ENCODE measurements at places on chromosomes 4 and X.

DNA sequence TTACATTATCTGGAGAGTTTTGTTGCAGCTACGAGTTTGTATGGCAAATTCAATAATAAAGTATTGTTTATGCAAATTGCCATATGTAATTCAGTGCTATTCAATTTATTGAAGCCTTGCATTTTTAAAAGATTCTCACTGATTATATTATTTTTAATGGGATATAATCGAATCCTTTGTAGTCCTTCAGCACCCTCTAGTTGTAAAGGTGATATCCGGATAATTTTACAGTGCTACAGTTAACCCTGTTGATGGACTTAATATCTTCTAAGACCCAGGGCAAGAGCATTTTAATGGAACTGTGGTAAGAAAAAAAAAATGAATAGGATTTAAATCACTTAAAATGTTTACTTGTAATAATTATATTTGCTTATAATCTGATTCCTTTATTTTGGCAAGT is 48.5 kb upstream of the GRIA2 start:
- DNase-seq = no peak

DNA sequence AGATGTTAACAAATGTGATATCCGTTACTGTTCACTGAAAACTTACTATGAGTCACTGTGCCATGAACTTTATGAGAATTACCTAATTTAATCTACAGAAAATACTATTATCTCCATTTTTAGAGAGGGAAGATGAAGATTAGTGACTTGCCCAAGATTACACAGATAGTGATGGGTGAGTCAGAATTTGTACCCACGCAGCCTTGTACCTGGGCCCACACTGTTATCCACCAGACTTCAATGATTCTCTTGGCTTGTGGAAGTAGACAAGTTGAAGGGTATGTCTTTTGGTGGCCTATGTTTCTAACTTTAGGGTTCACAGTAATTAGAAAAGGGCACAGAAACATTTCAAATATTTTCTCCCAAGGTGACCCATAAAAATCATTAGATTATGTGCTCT is 472.5 kb upstream of the NR3C2 start:
- no peak for DNase-seq

DNA sequence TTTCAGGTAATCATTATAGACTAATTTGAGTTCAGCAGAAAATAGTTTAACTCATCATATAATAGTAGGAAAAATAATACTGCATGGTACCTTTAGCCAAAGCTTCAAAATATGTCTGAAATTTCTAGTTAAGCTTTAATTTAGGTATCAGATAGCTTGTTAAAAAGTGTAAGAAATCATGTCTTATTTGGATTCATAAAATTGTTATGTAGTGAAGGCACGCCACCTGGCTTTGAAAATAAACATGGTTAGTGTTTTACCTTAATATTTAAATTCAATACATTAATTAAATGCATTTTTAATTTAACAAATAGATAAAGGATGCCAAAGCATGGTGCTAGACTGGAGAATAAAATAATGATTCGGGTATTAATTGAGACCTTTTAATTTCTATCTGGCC is 211.4 kb downstream of the FSTL5 start:
- DNase-seq = no peak

- DNase-seq = no peak
These were observed 214.2 kb upstream of the GPRIN3 start for GRCh38 chr4:89521826-89522225.

DNA sequence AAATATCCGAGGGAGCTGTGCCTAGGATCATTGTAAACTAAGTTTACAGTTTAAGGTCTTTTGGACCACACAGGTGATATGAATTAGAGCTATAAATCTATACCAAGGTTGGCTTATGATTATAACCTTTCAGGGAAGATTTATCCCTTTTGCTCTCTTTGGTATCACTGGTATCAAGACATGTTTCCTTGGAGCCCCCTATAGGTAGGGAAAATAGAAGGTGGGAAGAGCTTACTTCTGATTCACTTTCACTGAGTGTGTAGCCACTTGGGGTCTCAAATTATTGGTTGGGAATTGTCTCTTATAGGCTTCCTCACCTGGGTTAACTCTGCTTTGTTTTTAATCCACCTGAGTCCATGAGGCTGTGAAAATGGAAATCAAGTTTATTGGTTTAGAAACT is 262.1 kb upstream of the NR3C2 start:
- no peak for DNase-seq

DNA sequence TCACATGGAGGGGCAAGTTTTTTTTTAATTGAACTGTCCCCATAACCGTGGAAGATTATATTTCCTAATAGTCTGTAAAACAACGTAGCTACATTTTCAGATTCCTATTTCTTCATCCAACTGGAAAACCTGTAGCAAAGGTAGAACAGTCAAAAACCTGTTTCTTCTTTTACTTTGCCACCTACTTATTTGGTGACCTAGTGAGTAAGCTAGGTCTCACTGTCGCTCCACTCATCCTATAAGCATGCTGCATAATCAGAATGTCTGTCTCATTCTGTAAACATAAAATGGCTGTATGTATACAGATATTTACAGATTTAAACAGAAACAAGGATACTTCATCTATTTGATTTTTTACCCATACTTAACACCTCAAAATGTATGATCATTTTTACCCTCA is 20.4 kb downstream of the MAML3 start:
- no peak for DNase-seq

DNA sequence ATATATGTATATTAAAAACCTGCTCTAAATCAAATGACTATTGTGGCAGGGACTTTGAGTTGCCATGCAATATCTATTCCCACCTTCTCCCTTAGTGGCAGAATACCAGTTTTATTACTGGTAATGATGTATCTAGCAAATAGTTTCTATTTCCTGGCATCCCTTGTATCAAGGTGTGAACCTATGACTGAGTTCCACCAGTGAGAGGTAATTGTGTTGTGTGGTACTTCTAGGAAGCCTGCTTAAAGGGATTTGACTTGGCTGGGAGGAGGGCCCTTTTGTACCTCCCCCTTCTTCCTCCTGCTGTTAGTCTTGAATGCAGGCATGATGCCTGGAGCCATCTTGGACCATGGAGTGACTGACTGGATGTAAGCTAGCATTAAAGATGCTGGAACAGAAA is 65.4 kb upstream of the DYNLT3 start:
- DNase-seq = no peak

DNA sequence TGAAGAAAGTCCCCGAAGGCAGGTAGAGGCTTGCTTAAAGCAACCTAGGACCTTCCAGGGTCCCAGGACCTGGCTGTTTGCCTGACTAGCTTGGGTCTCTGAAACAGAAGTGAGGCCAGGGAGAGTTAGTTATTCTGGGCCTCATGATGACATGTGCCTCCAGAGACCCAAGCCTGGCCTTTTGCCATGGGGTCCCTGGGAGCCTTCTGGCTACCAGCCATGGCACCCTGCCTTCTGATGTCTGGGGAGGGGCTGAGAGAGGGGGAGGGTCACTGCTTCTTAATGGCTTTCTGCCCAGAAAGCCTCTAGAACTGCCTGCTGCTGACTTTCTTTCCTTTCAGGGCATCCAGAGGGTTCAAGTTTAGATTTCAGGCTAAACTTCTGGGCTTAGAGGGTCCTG is 1.0 kb upstream of the STARD8 start:
- no peak for DNase-seq

DNA sequence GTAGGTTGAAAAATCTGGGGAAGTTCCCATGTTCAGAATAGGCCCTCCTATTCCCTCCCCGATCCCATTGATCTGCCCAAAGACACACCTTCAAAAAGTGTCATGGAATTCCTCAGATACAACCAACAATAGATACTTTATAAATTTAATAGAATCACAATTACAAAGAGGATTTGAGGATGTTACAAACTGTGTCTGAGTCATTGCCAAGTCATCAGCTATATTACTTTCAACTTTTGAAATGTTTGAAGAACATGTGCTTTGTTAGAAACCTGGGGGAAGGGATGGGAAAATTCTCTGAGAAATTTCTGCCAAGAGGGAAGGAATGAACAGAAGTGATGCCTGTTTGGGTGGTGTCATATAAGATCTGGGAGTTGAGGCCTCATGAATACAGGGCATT is 46.7 kb downstream of the KCNIP4 start:
- DNase-seq = no peak

- no peak for DNase-seq
These were observed 328.0 kb downstream of the RAPGEF2 start for GRCh38 chr4:159430896-159431295.

DNA sequence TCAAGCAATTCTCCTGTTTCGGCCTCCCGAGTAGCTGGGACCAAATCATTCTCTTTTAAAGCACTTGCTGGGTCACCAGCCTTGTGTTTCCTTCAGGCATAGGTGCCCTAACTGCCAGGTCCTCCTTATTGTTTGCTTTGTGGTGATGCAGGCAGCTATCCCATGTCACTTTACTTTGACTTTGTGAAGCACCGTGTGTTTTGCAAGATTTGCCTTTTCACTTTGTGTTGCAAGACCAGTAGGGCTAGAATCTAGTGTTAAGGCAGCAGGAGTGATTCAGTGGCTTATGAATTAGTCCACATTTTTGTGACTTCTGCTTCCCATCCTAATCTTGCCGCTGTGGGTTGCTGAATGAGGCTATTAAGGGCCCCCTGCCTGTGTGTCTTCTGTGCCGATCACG is 20.2 kb downstream of the SYAP1 start:
- no peak for DNase-seq

DNA sequence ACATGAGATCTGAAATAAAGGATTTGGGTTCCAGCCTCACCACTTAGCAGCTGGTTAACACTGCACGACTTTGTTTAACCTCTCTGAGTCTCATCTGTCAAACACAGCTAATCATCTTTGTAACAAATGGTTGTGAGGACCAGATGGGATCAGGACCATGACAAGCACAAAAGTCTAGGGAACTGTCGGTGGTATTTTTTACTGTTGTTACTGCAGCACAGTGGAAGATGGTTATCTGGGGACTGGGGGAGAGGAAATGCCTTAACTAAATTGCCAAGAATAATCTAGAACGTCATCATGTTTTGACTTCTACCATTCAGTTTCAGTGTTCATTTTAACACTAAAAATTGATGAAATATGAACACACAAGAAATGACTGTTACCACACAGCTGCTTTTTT is 99.5 kb downstream of the ADGRA3 start:
- no peak for DNase-seq

DNA sequence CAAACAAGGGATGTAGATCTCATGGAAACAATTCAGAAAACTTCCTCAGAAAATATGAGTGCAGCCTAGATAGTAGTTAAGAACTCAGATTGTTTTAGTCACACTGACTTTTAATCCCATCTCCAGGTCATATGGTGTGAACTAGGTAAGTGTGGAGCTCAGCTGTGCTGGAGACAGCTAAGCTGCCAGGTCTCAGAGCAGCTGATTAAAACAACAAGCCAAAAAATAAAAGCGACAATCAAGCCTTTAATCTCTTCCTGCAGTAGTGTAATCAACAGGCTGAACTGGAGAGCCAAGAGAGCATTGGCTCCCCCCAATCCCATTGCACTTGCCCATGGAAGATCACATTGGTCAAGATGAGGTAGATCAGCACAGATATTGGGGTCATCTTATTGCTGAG is 98.3 kb upstream of the ATOH1 start:
- DNase-seq = no peak

- DNase-seq = no peak
These were observed 134.7 kb downstream of the KLF8 start for GRCh38 chrX:56366901-56367300.

- DNase-seq = no peak
These were observed 42.5 kb downstream of the RAB40AL start for GRCh38 chrX:102979536-102979935.

GRCh38 chr4:113564493-113564892 is 197.0 kb downstream of the CAMK2D start:
- DNase-seq = no peak

DNA sequence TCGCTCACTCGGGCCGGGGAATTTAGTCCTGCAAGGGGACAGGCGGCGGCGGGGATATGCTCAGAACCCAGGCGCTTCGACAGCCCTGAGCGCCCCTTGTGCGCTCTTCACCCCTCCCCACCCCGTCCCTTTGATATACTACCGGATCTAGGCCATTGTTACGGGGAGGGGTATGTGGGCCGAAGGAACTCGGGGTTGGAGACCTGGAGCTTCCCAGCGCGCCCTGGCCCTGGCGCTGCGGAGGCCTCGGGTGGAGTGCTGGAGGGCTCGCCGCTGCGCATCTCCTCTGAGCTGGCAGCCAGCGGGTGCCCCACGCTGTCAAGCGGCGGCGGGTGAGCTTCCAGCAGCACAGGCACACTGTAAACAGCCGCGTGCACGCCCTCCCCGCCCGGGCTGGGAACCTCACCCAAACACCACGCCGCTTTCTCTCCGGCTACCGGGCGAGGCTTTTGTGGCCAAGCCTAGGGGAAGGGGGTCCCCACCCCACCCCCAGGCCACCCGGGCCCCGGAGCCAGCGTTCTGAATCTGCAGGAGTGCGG is 54.5 kb upstream of the BCOR start:
- no peak for DNase-seq

- no peak for DNase-seq
These were observed 532.3 kb upstream of the SMIM31 start for GRCh38 chr4:164221631-164222030.

DNA sequence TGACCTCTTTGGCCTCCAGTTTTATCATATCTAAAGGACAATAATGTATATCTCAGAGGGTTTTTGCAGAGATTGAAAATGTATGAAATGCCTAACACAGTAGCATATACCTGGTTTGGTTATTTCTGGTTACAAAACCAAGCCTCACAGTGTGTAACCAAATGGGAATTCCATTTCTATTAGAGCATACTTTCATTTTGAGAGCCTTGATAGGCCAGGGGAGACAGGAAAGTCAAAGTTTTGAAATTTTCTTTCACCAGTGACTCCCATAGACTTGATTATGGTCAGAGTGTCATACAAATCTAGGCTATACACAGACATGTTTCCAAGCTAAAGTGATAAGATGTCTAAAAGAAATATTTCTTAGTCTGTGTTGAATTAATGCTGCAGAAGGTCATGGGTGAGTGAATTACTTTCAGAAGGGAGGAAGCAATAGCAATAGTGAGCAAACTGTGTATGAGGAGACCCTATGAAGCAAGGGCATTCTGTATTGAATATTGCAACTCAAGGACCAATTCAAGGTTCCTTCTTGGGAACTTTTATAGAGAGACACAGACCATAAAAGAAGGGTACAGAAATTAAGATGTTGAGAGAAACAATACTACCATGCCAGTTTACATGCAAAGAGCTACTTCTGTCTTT is 151.1 kb downstream of the PDE5A start:
- no peak for DNase-seq

- DNase-seq = no peak
These were observed 188.7 kb upstream of the AADAT start for GRCh38 chr4:170278460-170278859.

GRCh38 chr4:163776957-163777356 is 282.5 kb downstream of the TMA16 start:
- no peak for DNase-seq

- no peak for DNase-seq
These were observed 997.9 kb upstream of the PCDH7 start for GRCh38 chr4:29722253-29722652.

DNA sequence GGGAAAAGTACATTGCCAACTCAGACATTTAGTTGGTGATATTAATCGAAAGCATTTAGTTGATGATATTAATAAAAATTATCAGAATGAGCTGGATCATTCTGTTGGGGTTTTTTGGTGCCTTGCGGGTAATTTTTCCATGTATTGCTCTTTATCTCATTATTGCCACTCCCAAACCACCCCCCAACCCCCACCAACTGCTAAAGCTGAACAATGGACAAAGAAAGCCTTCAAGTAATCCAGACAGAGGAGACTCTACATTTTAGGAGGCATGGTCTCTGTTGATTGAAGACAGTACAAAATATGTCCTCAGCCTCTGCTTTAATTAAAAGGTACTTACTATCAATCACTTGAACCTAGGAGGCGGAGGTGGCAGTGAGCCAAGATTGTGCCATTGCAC is 22.5 kb downstream of the PDK3 start:
- DNase-seq = no peak

GRCh38 chr4:5711479-5712184 is 631 bp downstream of the EVC start:
- no peak for DNase-seq
